ENCODE measurements at places on chromosomes 7 and 10.

DNA sequence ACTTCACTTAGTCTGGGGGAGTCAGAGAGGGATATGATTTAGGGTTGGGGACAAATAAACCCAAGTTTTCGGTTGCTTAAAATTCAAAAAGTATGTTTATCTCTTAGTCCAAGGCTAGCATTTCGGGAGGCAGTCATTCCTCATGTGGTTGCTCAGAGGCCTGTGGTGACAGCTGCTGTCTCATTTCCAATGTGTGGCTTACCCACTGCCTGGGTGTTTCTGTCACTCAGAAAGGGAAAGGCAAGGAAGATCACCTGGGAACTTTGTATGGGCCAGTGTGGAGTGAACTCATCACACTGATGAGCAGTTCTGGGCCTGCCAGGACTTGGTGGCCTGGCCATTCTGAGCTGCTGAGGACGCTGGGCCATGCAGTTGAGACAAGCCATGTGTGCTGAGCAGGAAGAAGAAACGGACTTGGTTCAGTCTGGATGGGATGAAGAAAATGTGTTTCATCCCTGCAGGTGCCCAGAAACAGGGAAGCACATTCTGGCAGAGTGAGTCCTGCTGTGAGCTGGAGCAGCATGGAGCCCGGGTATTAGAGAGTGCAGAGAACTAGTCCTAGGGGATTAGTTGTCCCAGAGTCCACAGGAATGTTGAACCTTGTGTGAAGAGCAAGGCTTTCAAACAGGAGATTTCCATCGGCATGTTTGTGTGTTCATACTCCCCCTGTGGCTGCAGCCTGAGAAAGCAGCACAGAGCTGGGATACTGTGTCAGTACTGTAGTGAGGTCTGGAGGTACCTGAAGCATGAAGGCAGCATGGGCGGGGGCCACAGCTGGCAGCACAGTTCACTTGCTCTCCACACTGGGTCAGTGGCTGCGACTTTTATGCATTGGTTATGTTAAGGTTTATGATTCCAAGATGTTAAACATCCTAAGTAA lies 211.1 kb upstream of the IGFBP3 start:
- no peak for DNase-seq

DNA sequence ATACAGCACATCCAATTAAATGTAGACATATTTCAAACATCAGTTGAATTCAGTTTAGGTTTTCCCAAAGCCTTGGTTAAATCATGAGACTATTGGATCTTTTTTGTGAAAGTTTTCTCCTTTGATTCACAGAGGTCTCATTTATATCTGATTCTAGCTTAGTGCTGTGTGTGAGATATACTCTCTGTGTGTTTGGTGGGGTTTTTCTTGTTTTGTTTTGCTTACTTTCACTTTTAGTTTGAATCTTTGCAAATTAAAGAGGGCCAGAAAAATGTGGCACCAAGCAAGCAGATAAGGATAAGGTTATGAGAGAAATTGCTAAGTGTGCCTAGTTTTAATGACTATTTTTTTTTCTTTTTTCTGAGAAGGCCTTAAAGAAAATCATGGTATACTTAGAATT lies 12.6 kb upstream of the OR6B1 start:
- no peak for DNase-seq

- DNase-seq = no peak
Measured at GRCh38 chr10:15808204-15808797, 52.0 kb downstream of the MINDY3 start.

DNA sequence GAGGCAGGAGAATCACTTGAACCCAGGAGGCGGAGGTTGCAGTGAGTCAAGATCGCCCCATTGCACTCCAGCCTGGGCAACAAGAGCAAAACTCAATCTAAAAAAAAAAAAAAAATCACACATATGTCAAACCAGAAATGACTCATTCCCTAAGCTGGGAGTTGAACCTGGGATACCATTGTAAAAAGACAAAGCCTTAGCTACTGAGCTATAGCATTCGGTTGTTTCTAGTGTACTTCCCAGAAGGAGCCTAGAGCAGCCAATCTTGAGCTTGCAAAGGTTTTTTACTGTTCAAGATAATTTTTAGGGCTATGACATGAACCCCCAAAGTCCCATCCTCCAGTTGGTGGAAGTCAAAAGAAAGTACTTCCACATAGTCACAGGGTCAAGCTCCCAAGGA lies 87.9 kb downstream of the ZNF467 start:
- no peak for DNase-seq

- no peak for DNase-seq
Measured at GRCh38 chr10:79132681-79133381, 64.1 kb downstream of the ZMIZ1 start.

DNA sequence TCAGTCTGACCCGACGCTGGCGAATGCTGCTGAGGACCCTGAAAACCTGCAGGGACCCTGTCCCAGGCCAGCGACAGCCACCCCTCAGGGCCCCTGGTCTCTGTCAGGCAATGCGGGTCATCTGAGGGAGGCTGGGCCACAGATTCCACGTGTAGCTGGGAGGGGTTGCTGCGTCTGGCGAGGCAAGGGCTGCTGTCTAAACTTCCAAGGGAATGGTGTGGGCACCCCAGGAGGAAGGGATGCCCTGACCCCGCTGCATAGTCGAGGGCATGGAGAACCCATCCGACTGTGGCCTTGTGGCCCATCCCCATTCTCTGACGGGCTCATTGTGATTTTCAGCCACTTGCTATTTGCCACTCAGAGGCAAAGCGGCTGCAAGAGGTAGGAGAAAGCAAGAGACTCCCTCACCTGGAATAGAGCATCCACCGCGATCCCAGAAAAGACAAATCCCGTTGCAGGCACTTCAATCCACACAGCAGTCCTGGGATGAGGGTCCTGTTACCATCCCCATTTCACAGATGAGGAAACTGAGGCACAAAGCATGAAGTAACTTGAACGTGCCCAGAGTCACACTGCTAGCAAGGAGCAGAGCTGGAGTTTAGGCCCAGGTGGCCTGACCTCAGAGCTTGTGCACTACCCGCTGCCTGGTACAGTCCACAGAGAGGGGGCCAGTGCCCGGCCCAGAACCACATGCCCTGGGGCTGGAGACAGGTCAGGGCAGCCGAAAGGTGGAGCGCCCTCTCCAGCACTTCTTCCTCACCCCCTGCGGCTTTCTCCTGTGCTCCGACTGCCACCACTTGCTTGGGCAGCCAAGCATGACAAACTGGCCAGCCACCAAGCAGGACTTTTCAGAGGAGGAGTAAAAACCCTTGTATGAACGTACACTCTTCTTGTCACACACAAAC lies 163.8 kb upstream of the KLF14 start:
- no peak for DNase-seq

DNA sequence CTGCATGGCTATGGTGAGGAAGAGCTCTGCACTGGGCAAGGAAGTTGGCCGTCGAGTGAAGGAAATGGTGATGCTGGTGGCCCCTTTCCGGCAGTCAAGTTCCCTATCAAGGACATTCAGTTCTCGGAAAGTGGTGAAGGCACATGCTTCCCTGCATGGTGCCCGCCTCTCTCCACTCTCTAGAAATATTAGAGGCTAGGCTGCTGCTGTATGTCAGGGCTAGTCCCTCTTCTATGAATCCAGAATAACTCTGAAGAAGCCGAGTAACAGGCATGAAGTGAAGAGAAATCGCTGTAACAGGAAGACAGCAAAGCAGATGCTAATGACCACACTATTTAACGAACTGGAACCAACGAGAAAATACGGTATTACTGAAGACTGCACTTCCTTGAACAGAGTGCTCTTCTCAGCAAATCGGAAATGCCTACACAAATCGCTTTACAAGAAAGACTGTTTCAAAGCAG lies 5.4 kb downstream of the IDI1 start:
- DNase-seq = peak; percentile 49

DNA sequence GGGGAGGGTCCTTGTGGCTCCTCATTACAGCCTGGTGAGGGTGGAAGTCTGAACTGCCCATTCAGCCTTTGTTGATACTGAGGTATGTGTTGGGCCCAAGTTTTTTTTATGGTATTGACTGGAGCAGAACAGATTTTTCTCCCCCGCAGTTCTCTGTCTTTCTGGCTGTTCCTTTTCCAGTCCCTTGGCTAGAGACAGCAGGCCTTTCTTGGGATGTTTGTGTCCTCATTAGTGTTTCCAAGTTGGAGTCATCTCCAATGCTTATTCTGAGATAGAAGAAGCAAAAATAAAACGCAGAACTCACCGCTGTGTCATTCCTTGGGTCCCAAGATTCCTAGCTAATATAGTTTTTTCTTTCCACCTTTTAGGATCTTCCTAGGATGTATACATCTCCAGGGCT lies 193.3 kb downstream of the RAMP3 start:
- no peak for DNase-seq

- DNase-seq = no peak
Measured at GRCh38 chr7:15352421-15353206, 209.2 kb downstream of the AGMO start.

DNA sequence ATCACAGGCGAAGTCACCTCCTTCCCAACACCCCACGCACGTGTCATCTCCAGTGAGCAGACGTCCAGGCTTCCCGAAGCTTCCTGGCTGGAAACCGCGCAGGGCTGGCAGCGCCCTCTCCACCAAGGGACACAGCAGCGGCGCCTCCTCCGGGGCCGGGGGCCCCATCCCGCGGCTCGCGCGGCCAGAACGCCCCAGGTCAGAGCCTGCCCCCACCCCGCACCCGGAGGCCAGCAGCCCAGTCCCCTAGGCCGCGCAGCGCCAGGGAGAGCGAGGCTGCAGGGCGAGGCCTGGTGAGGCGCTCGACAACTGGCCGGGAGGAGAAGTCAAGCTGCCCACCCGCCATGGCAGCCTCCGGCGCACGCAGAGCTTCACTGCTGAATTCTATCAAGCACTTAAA lies 247.0 kb downstream of the SEMA3D start:
- no peak for DNase-seq

DNA sequence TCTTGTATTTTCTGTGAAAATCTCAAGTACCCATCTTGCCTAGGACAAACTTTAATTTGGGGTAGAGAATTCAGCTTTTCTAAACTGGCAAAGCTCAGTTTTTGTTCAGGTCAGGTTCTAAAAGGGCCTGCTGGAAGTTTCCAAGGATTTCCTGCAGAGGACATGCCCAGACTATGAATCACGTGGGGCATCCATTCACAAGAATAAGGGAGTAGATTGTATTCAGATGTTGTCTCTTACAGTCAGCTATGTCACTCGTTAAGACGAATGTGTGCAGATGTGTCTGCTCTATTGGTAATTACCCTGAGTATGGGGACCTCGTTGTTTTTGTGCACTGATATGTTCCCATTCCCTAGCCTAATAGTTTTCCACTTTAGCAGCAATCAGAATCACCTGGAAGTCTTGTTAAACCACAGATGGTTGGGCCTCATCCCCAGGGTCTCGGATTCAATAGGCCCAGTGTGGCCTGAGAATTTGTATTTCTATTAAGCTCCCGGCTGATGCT lies 81.0 kb upstream of the ITPRID1 start:
- no peak for DNase-seq

GRCh38 chr10:36507715-36508114 lies 617.7 kb upstream of the ANKRD30A start:
- no peak for DNase-seq
